ENCODE measurements at places on chromosomes 3 and 15.

- no peak for DNase-seq
Measured at GRCh38 chr3:184796551-184796950, 15.4 kb upstream of the VPS8 start.

- no peak for DNase-seq
Measured at GRCh38 chr3:189383630-189384029, 211.9 kb downstream of the TPRG1 start.

GRCh38 chr15:45630917-45631691, 3.7 kb upstream of the SQOR start:
- no peak for DNase-seq

- DNase-seq = peak; percentile 18
Measured at GRCh38 chr15:51312166-51313073, 26.0 kb downstream of the CYP19A1 start.

DNA sequence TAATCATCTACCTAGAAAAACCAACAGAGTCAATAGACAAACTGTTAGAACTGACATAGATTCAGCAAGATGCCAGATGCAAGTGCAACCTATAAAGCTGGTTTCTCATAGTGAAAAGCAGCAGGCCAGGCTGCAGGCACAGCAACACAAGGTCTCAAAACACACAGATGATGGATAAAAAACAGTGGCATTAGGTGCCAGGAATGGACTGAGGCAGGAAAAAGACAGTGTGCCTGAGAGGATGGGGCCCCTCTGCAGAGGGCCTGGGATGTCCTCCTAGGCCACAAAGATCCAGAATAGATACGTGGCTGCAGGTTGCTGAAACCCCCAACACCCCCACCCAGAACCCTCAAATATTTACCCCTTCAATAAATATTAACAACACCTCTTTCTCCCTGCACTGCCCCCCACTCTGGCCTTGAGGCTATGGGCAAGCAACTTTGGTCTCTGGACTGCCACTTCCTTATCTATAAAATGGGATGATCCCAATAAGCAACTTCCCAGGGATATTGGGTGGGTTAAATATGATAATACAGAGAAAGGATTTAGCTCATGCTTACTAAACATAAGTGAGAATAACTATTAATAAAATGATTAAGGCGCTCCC, 35.2 kb upstream of the FGD5 start:
- DNase-seq = no peak

DNA sequence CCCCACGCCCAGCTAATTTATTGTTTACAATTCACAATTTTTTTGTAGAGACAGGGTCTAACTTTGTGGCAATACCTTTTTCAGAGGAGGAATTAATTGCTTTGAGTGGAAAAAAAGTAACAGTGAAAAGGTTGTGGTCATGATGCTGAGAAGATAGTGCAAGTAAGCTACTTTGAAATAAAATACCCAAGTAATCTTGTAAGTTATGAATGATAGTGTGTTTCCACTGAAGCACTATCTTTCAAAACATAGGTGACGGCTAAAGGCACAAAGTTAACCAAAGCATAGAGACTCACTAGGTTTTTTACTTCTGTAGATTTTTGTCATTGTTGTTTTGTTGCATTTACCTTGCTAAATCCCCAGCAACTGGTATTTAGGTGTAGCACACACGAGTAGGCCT, 101.2 kb upstream of the C15orf61 start:
- DNase-seq = no peak

All from SJSA1 (cell line).